Natural killer cell (primary cell): ENCODE measurements at places on chromosomes 7 and 10. TPM values are rescaled to one million over a fixed set of nuclear protein-coding genes. Genes with fewer than 3 reads are reported as not detected.

DNA sequence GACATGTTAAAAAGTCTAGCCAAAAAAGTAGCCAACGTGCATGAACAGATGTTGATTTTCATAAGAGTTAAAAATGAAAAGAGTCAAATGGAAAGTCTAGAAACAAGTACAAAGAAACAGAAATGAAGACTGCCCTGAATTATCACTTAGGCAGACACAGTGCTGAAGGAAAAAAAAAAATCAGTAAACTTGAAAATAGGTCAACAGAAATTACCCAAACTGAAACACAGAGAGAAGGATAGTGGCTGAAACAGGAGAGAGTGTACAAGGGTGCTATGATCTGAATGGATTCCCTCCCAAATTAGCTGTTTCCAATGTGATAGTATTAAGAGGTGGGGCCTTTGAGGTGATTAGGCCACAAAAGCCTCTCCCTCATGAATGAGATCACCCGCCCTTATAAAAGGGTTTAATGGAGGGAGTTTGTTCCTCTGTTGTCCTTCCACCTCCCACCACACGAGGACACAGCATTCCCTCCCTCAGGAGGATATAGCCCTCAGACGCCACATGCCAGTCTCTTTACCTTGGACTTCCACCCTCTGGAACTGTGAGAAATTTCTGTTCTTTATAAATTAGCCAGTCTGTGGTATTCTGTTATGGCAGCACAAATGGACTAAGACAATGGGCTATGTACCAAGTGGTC lies 249.7 kb downstream of the AHR start:
- no peak for DNase-seq

DNA sequence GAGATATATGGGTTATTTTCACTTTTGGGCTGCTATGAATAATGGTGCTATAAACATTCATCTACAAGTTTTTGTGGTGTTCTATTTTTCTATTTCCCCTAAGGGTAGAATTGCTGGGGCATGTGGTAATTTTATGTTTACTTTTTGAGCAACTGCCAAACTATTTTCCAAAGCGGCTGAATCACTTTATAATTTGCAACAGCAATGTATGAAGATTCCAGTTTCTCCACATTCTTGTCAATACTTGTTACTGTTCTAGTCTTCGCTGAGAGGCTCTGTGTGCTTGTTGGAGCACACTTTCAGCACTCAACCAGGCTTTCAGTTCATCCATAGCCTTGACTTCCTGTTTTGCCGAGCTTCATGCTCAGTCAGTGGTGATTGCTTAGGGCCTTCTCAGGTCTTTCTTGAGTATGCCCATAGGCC lies 39.0 kb downstream of the ADK start:
- no peak for DNase-seq

- DNase-seq: no peak
Observed at GRCh38 chr10:80079312-80079719, 851 bp downstream of the TMEM254 start.

DNA sequence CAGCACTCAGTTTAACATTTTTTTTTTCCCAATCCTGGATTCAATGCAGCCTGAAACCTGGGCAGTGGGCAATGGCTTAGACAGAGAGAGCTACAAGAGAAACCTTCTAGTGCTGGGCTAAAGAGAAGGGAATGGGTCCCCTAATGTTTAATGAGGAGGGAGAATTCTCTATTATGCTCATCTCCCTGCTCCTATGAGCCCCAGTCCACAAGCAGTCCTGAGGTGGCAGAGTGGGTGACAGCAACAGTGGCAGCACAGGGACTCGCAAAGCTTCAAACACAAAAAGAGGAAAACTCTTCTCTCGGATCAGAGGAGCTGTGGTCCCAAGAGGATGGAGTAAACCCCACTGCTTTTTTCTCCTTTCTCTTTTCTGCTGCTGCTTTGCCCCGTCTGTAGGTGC lies 36.5 kb downstream of the COBL start:
- DNase-seq: no peak

DNA sequence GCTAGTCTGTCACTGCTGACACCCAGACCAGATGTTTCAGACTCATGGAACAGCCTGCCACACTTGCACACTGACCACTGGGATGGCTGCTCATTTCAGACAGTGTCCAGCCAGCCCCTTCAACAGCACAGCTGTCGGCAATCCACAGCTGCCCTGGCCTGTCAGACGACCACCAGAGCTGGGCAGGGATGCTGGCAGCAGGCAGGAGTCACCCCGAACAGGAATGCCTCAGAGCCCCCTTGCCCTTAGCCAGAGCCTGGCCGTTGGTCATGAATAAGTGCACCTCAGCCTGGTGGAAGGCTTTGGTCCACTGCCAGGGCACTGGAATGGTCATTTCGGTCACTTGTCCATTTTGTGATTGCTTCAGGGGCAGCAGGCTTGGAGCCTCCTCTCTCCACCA lies 149.6 kb upstream of the TCERG1L start:
- DNase-seq: no peak

GRCh38 chr10:63236113-63236935 lies 103.2 kb downstream of the NRBF2 start:
- DNase-seq: peak; percentile 54

DNA sequence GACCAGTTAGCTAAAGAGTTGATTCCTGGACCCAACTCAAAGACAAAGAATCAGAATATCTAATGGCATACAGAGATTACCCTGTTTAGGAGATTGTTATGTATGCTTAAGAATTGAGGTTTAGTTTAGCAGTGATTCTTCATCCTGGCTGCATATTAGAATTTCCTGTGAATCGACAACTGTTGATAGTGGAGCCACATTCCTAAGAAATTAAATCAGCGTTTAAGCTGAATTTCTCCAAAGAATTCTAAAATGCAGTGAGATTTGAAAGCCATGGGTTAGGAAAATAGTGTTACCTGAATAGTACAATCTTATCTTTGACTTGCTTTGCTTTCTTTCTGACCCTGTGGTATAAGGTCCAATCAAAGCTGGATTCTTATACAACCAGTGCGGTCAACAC lies 16.4 kb upstream of the FERD3L start:
- DNase-seq: no peak

GRCh38 chr10:130775311-130775710 lies 536.2 kb downstream of the TCERG1L start:
- DNase-seq: no peak

DNA sequence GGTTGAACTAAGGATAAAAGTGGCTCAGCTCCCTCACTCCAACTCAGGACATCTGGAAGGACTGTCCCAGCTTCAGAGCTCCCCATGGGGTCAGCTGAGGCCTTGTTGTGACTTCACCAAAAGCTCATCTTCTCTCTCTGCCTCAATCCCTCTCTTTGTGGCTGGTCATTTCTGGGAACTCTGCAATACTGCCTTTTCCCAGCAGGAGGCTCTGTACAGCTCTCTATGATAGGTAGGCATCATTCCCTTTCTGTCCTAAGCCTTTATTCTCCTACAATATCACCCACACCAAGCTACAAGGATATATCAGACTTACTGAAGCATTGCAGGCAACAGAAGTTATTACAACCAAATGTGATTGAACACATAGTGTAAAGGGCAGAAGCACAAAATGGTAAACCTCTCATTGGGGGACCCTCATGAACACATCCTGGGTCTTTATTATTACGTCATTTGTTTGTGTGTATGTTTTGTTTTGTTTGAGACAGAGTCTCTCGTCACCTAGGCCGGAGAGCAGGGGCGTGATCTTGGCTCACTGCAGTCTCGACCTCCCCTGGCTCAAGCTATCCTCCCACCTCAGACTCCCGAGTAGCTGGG lies 36.7 kb upstream of the PRPS1L1 start:
- no peak for DNase-seq

DNA sequence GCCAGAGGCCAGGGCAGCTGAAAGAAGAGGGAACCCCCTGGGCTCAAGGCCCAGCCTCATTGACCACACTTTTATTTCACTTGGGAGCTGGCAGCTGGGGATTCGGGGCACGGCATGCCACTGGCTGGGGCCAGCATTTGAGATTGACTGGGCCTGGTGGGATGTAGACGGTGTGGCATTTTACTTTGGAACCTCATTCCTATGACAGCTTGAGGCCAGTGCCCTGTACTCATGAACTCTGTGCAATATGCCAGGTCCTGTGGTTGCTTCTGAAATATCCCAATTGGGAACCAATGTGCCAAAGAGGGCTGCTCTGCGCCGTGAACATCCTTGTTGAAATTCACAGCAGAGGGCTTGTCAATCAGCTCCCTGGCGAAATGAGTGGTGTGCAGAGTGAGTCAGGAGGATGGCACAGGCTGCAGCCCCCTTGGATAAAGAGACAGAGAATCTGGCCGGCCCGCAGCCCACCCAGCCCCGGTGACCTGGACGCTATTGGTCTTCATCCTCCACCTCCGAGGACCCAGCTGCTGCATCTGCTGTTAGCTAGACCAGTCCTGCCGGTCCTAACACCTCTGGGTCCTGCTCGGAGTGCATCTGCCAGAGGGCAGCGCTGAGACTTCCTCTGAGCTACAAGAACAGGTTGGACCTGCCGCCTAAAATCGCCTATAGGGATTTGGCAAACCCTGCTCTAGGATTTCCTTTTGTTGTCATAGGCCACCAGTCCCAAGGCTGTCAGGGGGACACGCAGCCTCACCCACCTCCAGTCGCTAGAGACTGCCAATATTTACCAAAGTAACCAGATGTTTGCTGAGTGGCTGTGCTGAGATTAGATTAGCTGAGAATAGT lies 58.0 kb downstream of the PRKAG2 start:
- no peak for DNase-seq

GRCh38 chr7:12220389-12221046 lies 9.4 kb downstream of the TMEM106B start:
- no peak for DNase-seq

DNA sequence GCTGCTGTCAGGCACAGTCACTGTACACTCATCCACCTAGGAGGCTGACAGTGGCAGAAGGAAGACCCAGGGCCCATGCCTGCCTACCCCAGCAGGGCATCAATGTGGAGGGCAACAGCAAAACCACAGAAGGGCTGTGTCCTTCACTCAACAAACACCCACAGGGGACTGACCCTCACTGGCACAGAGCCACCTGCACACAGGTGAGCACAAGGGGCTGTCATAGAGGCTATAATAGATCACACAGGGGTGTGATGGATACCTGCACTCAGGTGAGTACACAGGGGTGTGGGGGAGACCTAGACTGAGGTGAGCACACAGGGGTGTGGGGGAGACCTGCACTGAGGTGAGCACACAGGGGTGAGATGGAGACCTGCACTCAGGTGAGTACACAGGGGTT lies 132.8 kb upstream of the TCERG1L start:
- DNase-seq: no peak

- DNase-seq: no peak
Observed at GRCh38 chr10:98431016-98431415, 15.7 kb downstream of the HPS1 start.

The OR9A2 gene
- total RNA-seq: not detected

The NKX2-3 gene
- not detected for total RNA-seq

The WBP1L gene
- 48.4 TPM for total RNA-seq

The FAM180A gene
- not detected for total RNA-seq

The BUB3 gene
- 125 TPM for total RNA-seq
